T-helper 17 cell (primary cell): ENCODE measurements at places on chromosomes 4 and X.

- DNase-seq, result no peak
Measured at GRCh38 chr4:78710536-78710935, 65.6 kb upstream of the BMP2K start.

GRCh38 chr4:155734951-155735350 lies 23.9 kb upstream of the GUCY1B1 start:
- DNase-seq, result no peak

DNA sequence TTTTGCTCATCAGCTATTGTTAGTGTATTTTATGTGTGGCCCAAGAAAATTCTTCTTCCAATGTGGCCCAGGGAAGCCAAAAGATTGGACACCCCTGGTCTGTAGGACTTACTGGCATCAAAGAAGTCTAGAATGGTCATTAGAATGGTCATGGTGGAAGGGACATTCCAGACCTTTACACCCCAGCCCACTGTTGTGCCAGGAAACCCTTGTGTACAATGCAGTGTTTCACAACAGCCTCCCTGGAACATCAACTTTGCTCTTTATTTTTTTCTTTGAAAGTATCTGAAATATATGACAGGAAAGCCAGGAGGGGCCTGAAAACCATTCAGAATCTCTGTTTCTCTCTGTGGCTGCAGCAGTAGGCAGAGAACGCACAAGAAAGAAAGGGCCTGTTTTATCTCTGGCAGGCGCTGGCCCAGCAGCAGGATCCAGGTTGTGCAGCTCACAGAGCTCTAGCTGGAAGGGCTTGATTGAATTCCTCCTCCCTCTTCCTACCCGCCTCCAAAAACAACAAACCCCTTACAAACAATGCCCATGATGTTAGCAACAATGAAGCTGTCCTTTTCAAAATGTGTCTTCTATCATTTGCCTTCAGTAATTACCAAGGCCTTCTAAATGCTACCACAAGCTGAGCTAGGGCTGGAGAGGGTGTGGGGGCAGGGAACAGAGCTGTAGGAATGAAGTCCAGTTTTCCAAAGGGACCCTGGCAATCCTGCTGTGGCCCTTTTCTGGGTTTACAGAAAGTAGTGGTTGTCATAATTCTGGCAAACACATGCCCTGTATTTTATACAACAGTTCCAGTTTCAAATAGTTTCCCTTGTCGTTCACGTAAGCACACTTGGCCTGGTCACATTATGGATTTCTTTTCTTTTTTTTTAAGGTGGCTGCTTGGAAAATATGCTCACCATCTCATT lies 32.3 kb upstream of the TFDP3 start:
- no peak for DNase-seq

GRCh38 chrX:49187028-49187394 lies 838 bp upstream of the PRICKLE3 start:
- no peak for DNase-seq

DNA sequence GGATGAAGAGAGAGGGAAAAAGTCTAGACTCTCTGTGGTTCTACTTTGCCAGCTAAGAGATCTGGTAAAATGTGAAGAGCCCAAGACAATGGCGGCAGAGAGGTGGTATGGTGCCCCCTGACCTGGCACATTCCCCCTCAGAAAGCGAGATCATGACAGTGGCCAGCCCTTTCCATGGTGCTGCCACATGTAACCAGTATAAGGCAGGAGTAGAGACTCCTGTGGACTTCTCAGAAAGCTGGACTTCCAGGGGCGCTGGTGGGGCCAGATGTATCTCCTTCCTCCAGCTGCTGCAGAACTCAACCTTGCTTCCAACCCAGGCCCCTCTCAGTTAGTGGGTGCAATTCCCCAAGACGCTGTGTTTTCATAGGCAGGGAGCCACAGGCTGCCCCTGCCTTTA lies 9.6 kb downstream of the CTAG1A start:
- DNase-seq, result no peak

GRCh38 chrX:132395026-132395425 lies 93.8 kb downstream of the MBNL3 start:
- DNase-seq, result no peak

DNA sequence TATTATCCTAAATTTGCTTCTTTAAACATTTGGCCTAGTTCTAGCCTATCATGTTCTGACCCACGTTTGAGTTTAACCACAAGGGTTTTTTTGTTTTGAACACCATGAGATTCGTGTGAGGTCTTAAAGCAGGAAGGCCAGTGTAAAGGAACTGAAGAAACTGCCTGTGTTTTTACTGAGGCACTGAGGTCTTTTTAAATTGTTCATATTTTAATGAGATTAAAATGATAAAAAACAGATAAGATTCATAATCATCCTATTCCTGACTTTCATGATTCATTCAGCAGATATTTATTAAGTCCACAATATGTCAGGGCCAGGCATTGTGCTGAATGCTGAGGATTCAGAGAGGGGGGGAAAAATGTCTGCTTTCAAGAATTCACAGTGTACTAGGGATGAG lies 3.2 kb downstream of the RPS6KA3 start:
- DNase-seq, result no peak

- DNase-seq, result no peak
Measured at GRCh38 chr4:1261107-1261928, 12.4 kb upstream of the CTBP1 start.

DNA sequence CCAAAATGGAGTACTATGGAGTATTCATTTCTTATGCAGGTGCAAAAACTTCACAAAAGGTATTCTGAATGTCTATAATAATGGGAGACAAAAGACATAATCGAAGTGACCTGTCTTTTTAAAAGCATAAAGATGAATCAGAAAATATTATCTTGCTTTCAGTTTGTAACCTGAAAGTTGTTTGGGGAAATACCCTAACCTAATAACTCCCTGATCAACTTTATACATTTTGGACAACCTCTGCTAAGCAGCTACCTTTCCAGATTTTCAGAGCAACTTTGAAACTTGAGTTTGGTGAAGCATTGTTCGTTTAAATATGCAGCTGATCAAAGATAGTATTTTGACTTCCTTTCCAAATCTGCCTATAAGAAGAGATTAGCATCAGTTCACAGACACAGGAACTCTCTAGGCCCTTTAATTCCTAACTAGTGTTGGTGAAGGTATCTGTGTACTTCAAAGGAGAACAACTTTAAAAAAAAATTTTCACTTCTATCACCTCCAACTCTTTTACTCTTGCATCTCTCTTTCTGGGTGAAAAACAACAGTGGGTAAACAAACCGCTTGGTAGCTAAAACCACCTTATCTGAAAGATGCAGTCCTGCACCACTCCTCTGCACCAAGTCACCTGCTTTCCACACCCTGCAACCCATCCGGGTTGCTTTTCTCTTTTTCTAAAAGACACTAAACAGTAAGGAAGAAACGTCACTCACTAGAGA lies 26.5 kb downstream of the CD40LG start:
- no peak for DNase-seq

DNA sequence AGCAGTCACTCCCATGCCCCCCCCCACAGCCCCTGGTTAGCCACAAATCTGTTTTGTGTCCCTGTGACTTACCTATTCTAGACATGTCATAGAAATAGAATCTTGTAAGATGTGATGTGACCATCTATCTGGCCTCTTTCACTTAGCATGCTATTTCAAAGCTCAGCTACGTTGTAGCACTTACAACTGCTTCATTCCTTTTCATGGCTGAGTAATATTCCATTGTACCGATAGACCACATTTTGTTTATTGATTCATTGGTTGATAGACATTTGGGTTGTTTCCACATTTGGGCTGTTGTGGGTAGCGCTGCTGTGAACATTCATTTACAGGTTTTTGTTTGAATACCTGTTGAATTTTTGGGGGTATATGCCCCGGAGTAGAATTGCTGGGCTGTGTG lies 11.5 kb downstream of the NSG1 start:
- DNase-seq, result no peak

GRCh38 chrX:139759637-139760036 lies 51.7 kb upstream of the MCF2 start:
- no peak for DNase-seq

DNA sequence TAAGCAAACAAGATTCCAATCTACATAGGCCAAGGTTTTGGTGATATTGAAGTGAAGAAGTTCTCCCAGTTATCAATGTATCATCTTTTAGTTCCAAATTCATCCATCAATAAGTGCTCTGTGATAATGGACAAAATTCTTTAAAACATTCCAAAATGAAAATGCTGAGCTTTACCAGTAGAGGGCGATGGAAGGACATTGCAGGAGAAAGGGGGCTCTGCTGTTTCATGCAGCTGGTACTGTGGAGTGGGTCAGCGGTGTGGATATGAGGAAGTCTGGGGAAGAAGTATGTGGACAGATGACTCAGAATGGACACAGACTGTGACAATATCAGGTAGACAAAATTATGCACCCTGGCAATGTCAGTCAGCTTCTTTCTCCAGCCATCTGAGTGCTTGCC lies 46.6 kb upstream of the HS6ST2 start:
- DNase-seq, result no peak

DNA sequence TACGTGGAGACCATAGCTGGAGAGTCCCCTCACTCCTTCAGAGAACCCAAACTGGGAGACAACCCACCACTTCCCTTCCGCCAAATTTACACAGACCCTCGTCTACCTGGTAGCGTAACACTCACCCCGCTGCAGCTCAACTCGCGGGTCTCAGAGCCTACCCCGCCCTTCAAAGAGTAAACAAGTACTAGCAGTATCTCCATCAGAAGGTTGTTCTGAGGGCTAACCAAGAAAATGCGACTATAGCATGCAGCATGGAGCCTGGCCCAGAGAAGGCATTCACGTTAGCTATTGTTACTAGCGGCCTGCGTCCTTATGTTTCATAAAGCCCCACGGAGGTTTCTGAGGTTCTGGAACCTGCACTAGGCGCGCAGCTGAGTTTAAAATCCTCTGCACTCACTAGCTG lies 531 bp upstream of the MANBA start:
- DNase-seq, result no peak

- DNase-seq, result no peak
Measured at GRCh38 chr4:138090918-138091676, 151.1 kb downstream of the SLC7A11 start.

- no peak for DNase-seq
Measured at GRCh38 chr4:142434519-142435224, 411.4 kb downstream of the INPP4B start.

GRCh38 chr4:129328162-129328561 lies 232.2 kb downstream of the C4orf33 start:
- DNase-seq, result no peak

DNA sequence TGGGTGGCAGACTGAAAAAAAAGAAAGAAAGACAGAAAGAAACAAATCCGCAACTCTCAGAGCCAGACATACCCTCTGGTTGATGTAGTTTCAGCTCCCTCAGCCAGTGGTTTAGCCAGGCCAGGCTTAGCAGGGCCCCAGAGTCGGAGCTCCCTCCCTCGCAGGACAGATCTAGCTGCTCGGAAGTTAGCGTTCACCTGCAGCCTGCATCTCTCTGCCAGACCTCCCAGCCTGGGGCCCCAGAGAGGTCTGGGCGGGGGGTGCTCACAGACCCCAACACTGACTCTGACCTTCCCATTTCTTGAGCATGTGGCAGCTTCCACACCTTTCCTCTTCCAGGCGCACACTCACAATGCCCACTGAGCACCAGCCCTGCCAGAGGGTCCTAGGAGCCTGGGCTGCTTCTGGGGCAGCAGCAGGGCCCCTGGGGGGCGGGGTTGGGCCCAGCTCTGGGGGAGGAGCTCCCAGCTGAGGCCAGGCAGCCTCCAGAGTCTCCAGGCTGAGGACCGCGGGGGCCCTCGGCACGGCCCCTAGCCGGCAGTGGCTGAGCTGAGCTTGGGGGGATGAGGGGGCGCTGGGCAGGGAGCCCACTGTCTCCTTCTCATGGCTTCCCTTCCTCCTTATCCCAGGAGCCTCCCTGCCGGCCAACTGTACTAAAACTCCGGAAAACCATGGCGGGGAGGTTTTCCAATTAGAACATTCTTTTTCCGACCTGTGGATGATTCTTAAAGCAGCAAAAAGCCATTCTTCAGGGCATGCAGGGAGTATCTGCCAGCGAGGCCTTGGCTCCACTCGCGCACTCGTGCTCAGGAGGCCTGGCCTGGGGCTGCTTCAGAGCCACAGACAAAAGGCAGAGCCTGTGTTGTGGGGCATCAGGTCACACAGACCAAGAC lies 4.6 kb upstream of the ZNF185 start:
- no peak for DNase-seq

GRCh38 chr4:62487016-62487415 lies 1286.9 kb downstream of the ADGRL3 start:
- no peak for DNase-seq

GRCh38 chrX:53262918-53263394 lies 18.4 kb downstream of the IQSEC2 start:
- DNase-seq, result no peak

- no peak for DNase-seq
Measured at GRCh38 chrX:132127743-132128142, at the start of gene FRMD7. Gene FRMD7 (minus strand): TSS chrX:132128020. CDS start chrX:132127844, 176 bp downstream.

DNA sequence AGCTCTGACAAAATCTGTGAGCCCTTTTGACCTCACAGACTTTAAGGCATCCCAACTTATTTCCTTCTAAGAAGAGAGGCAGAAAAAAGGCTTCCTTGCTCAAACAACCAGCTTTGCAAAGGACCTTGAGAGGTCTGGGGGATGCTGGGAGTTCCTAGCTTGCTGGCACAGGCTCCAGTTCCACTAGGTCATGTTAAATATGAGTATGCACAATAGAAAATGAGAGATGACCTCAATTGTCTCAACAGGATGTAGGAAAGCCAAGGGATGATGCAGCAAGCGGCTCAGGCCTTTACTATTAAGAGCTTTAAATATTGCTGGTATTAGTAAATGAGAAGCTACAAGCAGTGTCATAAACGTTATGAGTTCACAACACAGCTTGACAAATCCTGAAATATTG lies 13.3 kb upstream of the ZNF827 start:
- no peak for DNase-seq

- no peak for DNase-seq
Measured at GRCh38 chr4:3851211-3851610, 85.0 kb downstream of the ADRA2C start.

- no peak for DNase-seq
Measured at GRCh38 chrX:16212436-16212835, 45.2 kb downstream of the MAGEB17 start.

- DNase-seq, result no peak
Measured at GRCh38 chr4:172986114-172986513, 182.5 kb upstream of the GALNT7 start.

GRCh38 chr4:123449362-123449761 lies 52.8 kb downstream of the SPRY1 start:
- DNase-seq, result no peak

GRCh38 chrX:41952102-41952501 lies 28.7 kb upstream of the CASK start:
- no peak for DNase-seq

DNA sequence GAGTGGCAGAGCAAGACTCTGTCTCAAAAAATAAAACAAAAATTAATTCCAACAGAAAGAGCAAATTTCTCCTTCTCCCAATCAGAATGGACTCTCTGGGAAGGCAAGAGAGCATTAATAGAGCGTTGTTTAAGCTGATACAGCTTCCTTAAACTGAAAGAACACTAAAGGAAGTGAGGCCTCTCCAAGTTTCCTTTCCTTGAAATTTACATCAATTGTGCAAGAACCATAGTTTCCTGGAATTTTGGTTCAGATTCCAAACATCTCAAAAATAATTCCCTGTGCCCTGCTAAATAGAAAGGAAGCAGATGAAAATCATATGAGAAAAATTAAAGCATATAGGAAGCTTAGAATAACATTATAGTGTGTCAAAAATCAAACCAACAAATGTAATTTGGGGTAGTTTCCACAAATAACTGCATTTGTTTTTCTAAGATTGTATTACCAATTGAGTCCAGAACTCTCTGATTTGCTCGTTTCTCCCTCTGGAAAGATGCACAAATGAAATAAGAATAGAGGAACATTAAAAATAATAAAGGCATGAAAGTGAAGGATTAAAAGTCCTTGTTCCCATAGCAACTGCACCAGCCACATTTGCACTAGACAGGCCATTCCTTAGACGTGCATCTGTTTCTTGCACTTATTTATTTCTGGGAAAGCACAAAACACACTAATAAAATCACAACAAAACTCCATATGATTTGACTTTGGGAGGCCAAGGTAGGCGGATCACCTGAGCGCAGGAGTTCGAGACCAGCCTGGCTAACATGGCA lies 3.7 kb upstream of the FAM241A start:
- no peak for DNase-seq
